ENCODE measurements at places on chromosomes 12 and 14. TPM values are rescaled to one million over a fixed set of nuclear protein-coding genes. Genes with fewer than 3 reads are reported as not detected.

DNA sequence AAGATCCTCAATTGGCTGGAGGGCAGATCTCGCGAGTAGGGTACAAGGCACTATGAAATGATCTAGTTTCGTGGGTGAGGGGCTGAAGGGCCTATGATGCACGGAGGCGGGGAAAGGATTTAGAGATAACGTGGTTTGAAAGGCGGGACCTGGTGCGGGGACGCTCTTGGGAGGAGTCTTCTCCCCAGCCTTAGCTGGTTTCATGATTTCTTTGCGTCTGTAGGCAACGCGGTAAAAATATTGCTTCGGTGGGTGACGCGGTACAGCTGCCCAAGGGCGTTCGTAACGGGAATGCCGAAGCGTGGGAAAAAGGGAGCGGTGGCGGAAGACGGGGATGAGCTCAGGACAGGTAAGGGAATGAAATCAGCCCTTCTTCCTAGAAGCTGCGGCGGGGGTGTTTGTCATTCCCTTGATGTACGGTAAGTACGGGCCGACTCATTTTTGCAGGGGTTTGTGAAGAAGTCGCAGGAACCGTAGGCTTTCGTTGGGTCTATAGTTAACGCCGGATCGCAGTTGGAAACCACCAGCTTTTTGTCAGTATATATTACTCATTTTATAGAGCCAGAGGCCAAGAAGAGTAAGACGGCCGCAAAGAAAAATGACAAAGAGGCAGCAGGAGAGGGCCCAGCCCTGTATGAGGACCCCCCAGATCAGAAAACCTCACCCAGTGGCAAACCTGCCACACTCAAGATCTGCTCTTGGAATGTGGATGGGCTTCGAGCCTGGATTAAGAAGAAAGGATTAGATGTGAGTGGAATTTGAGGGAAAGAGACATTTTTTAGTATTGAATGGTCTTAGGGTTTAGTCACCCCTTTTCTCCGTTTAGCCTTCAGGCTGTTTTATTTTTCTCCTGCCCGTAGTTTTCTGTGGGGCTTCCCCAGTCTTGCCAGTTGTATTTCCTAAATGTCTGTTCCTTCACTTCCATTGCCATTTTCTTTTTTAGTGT lies 602 bp downstream of the APEX1 start:
- no peaks in the 10 kb centered on the region for H3K27me3 ChIP-seq
- peaks cover 14% of the 10 kb centered on the region for H3K36me3 ChIP-seq
- H3K4me3 ChIP-seq = no peak overlapping the region
- DNase-seq = no peak
- H3K27ac ChIP-seq = no peak overlapping the region

DNA sequence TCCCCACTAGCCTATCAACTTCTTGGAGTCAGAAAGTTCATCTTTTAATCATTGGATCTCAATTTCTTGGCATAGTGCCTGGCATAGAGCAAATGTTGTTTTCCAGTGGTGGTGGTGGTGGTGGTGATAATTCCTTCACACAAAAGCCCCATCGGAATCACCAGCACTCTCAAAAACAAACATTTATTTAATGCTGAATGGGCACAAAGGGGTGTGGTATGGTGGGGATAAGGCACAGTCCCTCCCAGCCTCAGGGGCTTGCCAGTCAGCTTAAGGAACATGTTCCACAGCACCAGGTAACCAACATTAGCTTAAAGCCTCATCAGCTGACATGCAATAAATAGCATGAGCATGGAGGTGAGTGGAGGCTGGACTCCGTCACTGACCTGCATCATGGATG lies 56.6 kb downstream of the KCNK10 start:
- no peaks in the 10 kb centered on the region for H3K4me1 ChIP-seq
- H3K4me3 ChIP-seq = no peak overlapping the region
- peaks cover 20% of the 10 kb centered on the region for H3K27me3 ChIP-seq
- DNase-seq = no peak
- no peak overlapping the region for H3K27ac ChIP-seq

DNA sequence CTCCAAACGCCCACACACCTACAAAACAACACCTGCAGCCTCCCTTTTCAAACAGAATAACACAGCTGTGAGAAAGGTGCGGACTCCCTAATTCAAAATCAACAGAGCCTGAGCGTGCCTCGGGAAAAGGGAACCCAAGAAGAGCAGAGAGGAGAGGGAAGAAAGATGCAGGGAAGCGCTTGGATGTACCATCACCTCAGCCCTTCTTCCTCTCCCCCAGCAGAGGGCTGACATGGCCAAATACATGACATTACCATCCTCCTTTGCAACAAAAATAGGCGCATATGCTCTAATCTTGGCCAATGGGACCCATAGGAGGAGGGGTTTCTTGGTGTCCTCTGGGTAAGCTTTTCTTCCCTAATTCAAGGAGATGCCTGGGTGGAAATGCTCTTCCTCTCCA lies 78.0 kb downstream of the CPSF2 start:
- DNase-seq = no peak
- H3K27ac ChIP-seq = no peak overlapping the region
- H3K27me3 ChIP-seq = no peaks in the 10 kb centered on the region
- no peaks in the 10 kb centered on the region for H3K4me1 ChIP-seq

- H3K27ac ChIP-seq = no peak overlapping the region
- H3K4me3 ChIP-seq = no peak overlapping the region
- peaks cover 8% of the 10 kb centered on the region for H3K27me3 ChIP-seq
- H3K4me1 ChIP-seq = no peaks in the 10 kb centered on the region
- H3K36me3 ChIP-seq = no peaks in the 10 kb centered on the region
Observed at GRCh38 chr12:131375261-131375971, 335.5 kb upstream of the SFSWAP start.

The C12orf54 gene
- total RNA-seq = not detected

DNA sequence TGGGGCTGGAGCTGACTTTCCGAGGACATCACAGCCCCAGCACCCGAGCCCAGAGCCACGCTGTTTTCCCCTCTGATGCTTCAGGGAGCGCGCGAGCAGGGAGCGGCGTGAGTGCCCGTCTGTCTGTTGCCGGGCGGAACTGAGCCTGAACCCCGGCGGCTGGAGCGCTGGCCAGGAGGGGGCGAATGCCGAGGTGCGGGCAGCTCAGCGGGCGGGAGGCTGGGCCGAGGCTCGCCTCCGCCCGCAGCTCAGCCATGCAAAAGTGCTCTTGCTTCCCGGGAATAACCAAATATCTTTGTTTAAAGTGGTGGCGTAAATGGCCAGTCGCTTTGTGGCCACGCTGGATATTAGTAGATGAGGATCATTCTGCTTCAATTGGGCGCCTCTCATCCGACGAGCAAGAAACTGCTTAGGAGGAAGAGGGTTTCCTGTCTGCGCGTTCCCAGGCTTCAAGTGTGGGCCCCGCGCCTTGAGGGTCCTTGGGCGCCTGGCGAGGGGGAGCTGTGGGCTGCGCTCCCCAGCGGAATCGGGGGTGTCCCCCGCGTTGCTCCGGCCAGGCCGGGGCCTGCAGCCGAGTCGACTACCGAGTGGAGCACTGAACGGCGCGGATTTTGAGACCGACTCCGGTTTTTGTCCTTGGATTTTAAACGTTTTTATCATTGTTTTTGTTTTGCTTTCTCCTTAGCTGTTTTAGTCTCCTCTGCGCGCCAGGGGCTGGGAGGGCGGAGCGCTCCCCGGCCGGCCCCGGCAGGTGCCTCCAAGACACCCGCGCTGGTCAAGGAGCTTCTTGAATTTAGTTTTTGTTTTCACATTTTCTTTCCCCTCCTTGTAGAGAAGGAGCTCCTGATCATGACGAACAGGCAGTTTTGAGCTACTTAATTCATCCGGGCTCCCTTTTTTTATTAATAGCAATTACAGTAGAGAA lies 831 bp upstream of the NKX2-1 start:
- H3K27ac ChIP-seq = no peak overlapping the region
- H3K4me3 ChIP-seq = peak overlapping the region; percentile 55
- no peak for DNase-seq
- H3K27me3 ChIP-seq = peaks cover 50% of the 10 kb centered on the region
- H3K36me3 ChIP-seq = no peaks in the 10 kb centered on the region
- peaks cover 41% of the 10 kb centered on the region for H3K4me1 ChIP-seq

The MYH6 gene
- not detected for total RNA-seq

DNA sequence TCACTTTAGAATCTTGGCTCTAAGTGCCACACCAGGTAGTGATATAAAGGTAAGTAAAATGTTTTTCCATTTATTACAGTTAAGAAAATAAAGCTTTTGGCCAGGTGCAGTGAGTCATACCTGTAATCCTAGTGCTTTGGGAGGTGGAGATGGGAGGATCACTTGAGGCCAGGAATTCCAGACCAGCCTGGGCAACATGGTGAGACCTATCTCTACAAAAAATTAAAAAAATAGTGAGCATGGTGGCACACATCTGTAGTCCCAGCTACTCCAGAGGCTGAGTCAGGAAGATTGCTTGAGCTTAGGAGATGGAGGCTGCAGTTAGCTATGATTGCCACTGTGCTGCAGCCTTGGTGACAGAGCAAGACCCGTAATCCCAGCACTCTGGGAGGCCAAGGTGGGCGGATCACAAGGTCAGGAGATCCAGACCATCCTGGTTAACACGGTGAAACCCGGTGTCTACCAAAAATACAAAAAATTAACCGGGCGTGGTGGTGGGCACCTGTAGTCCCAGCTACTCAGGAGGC lies 5.0 kb downstream of the FANCM start:
- no peak for DNase-seq
- H3K4me1 ChIP-seq = peaks cover 18% of the 10 kb centered on the region
- no peak overlapping the region for H3K4me3 ChIP-seq
- no peaks in the 10 kb centered on the region for H3K27me3 ChIP-seq
- H3K27ac ChIP-seq = no peak overlapping the region
- peaks cover 14% of the 10 kb centered on the region for H3K36me3 ChIP-seq

- peak; percentile 71 for DNase-seq
- no peaks in the 10 kb centered on the region for H3K27me3 ChIP-seq
Observed at GRCh38 chr12:13211859-13212664, 15.5 kb downstream of the EMP1 start.

DNA sequence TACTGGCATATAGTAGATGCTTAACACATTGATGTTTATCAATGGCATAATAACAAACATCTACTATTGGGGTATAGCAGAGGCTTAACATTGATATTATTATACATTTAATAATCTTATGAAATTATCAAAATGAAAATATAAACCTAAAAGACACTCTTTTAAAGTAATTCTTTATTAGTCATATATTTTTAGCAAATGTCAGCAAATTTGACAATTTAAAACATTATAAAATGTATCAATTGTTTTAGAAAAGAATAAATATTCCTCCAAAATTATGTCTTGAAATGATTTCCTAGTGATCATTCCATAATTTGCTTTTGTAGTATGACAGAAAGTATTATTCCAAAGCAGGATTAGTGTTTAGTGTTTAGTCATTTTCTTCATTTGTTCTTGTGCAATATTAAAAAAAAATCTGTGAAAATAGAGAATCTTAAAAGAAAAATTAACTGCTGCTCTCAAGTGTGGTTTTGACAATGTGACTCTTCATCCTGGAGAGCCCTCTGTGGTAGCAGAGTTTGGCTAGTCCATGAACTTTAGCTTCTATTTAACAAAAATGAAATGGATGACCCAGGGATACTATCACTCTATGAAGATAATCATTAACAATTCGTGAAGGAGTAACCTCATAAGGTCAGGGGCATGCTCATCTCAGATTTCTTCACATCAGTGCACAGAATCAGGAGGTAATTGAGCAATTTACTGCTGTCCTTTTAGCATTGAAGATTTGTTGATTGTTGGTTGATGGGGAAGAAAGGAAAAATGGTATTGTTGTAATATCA lies 1018.5 kb downstream of the LRFN5 start:
- H3K36me3 ChIP-seq = no peaks in the 10 kb centered on the region
- no peak overlapping the region for H3K4me3 ChIP-seq
- no peaks in the 10 kb centered on the region for H3K4me1 ChIP-seq
- no peak overlapping the region for H3K27ac ChIP-seq
- no peak for DNase-seq
- no peaks in the 10 kb centered on the region for H3K27me3 ChIP-seq

- peaks cover 40% of the 10 kb centered on the region for H3K27me3 ChIP-seq
- H3K36me3 ChIP-seq = no peaks in the 10 kb centered on the region
- H3K27ac ChIP-seq = no peak overlapping the region
- H3K4me3 ChIP-seq = peak overlapping the region; percentile 68
Observed at GRCh38 chr14:73245480-73246325, 8.4 kb downstream of the PAPLN start.

DNA sequence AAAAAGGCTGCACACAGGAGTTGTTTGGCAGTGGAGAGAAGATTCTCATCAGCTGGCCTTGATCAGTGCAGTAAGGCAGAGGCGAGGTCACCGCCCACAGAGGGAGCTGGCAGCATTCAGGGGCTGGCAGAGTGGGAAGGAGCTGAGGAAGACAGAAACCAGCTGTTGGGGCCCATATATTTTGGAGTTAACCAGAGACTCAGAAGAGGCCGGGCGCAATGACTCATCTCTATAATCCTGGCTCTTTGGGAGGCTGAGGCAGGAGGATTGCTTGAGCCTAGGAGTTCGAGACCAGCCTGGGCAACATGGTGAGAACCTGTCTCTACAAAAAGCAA lies 17.7 kb downstream of the SMCO2 start:
- H3K27me3 ChIP-seq = peaks cover 3% of the 10 kb centered on the region
- DNase-seq = no peak
- peaks cover 12% of the 10 kb centered on the region for H3K4me1 ChIP-seq
- no peak overlapping the region for H3K27ac ChIP-seq

GRCh38 chr12:109563291-109564284 lies 9.7 kb downstream of the MMAB start:
- peaks cover 19% of the 10 kb centered on the region for H3K36me3 ChIP-seq
- H3K27ac ChIP-seq = no peak overlapping the region
- DNase-seq = no peak
- H3K4me3 ChIP-seq = no peak overlapping the region
- H3K27me3 ChIP-seq = no peaks in the 10 kb centered on the region

DNA sequence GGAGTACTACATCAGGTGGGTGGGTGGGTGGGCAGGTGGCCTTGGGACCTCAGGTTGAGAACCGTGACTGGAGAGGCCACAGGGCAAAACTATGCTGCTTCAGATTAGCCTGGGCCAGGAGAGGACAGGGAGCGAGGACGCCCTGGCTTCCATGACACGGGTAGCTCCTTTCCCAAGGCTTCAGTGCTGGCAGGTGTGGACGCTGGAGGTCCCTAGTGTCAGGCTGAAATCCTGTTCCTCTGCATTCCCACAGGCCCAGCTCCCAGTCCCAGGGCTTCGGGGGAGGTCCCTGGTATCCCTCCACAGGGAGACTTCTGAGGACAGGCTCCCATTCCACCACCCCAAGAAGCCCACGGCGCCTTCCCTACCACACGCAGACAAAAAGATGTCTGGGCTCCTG lies 31.6 kb downstream of the CCDC92 start:
- DNase-seq = no peak
- peaks cover 27% of the 10 kb centered on the region for H3K4me1 ChIP-seq
- no peaks in the 10 kb centered on the region for H3K27me3 ChIP-seq

DNA sequence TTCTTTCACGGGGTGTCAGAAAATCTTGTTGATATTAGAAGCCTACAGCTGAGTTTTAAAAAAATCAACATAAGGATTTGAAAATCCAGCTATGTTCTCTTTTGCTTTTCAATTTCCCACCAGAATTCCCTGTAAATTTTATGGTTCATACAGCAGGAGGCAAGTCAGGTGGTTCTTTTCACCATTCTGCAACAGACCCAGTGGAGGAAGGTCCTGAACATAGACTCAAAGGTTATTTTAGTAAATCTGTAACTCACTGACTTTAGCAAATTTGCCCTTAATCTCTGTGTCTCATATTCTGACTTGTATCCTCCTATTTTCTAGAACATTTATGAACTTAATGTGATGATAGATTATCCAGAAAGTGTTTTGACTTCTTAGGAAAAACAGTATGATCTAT lies 235.4 kb upstream of the E2F7 start:
- H3K27me3 ChIP-seq = no peaks in the 10 kb centered on the region
- H3K27ac ChIP-seq = no peak overlapping the region
- H3K36me3 ChIP-seq = no peaks in the 10 kb centered on the region

The KRR1 gene
- total RNA-seq = 80.4 TPM

GRCh38 chr14:103925316-103925715 lies 2.9 kb upstream of the TDRD9 start:
- peaks cover 18% of the 10 kb centered on the region for H3K27me3 ChIP-seq
- H3K4me3 ChIP-seq = no peak overlapping the region
- DNase-seq = no peak
- H3K36me3 ChIP-seq = no peaks in the 10 kb centered on the region
- H3K4me1 ChIP-seq = peaks cover 8% of the 10 kb centered on the region

The TSPAN8 gene
- total RNA-seq = not detected

The MYO1H gene
- total RNA-seq = not detected

Measured in naive thymus-derived CD8-positive, alpha-beta T cell (primary cell).